CD4-positive, alpha-beta T cell treated with Interleukin-12 subunit alpha and Interleukin-12 subunit beta, for 1 hour (primary cell): ENCODE measurements at places on chromosomes 3 and 15.

DNA sequence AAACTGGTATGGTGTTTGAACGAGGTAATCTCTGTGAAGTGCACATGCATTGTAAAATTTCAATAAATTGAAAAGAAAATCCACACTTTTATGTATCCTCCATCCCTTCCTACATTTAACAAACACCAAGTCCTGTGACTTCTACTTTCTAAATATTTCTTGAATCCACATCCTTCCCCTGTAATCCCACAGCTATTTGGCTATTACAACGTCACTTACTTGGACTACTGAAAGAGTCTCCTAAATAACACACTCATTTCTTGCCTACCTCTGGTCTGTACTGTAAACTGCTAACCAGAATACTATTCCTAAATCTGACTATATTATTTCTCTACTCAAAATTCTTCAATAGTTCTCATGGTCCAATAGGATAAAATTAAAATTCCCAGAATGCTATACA is 176.1 kb downstream of the NEK10 start:
- DNase-seq: no peak

DNA sequence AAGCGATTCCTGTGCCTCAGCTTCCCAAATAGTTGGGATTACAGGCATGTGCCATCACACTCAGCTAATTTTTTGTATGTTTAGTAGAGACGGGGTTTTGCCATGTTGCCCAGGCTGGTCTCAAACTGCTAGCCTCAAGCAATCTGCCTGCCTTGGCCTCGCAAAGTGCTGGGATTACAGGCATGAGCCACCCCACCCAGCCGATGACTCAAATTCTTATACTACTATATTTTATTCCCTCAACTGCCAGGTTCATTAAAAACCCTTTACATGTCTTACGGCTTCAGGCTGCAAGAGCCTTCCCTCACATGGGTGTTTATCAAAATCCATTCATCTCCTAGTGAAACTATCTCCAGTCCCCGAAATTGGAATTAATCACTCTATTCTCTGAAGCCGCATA is 63.4 kb downstream of the CBLB start:
- no peak for DNase-seq

DNA sequence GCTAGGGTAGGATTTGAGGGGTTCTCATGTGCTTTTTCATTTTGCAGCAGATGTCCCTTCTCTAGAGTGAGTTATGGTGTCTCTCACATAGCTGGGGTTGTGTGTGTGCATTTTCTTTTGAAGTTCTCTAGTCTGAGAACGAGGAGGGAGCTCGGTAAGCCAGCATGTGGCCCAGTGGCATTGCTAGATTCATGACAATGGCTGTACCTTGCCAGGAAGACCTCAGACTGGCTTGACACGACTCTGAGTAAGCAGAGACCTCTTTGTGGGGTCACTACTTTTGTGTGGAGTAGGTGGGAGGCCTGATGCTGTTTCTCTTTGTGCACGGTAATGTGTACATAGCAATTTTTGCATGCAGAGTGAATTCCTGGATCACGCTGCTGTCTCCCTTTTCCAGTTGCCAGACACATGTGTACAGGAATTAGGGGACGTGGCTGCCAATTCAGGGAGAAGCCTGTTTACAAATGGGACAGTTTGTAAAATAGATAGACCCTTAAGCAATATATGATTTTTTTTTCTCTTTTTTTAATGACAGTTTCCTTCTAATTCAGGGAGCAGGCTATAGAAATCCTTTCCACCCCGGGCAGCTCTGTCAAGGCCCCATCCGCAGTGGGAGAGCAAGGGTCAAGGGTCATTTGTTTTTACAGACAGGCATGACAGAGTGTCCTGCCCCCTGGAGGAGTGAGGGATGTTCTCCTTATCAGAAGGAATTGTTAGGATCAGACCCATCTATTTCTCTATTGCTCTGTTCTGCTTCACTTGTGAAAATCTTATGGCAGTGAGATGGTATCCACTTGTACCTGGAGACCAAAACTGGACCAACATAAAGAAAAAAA is 4.6 kb downstream of the CACNA1D start:
- no peak for DNase-seq

- no peak for DNase-seq
These were observed 105.8 kb upstream of the ARL6 start for GRCh38 chr3:97658668-97659285.
